ENCODE measurements at places on chromosomes 16 and 17.
A peak's percentile ranks its signal among the peaks of the same experiment; 100 is the strongest.

- DNase-seq: no peak
These were observed 12.4 kb upstream of the SUPT4H1 start for GRCh38 chr17:58364270-58364942.

GRCh38 chr17:36591434-36592315, at the start of gene DHRS11:
Gene DHRS11 (plus strand): TSS chr17:36591879. CDS start chr17:36592010, 131 bp downstream.
- peak; percentile 67 for DNase-seq

- DNase-seq: no peak
These were observed 5.1 kb downstream of the FANCA start for GRCh38 chr16:89811321-89811720.

- DNase-seq: no peak
These were observed 3.7 kb upstream of the CDK3 start for GRCh38 chr17:75996665-75997590.

GRCh38 chr16:66205287-66206231, 160.9 kb upstream of the CDH5 start:
- DNase-seq: no peak

DNA sequence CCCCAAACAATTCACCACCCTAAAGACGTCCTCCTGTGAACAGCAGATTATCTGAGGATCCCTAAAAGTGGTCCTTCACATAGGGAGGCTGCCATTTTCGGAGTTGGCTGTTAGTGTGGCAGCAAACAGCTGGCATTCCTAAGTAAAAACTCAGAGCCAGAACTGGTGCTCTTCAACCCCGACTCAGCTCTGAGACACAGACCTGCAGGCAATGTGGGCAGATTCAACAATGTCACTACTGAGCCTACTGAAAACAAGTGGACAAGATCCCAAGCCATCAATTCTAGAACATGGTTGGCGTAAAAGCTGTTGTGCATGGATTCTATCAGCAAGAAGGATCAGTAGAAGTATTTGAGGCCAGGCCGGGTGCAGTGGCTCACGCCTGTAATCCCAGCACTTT, 247.2 kb downstream of the NTN1 start:
- no peak for DNase-seq

- no peak for DNase-seq
These were observed 8.7 kb downstream of the TMEM204 start for GRCh38 chr16:1542166-1542500.

DNA sequence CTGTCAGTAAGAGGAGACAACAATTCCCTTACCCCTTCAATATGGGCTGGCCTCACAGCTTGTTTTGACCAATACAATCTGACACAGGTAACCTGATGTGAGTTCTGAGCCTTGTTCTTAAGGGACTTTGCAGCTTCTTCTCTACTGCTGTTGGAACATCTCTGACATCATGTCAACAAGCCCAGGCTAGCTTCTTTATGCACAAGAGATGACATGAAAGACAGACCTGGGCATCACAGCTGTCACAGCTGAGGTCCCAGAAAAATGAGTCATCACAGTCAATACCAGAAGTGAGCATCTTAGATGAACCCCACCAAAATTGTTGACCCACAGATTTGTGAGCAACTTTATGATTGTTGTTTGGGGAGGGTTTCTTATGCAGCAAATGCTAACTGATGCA, 431.7 kb upstream of the PSMD7 start:
- no peak for DNase-seq

- no peak for DNase-seq
These were observed 6.1 kb upstream of the EFTUD2 start for GRCh38 chr17:44905006-44906000.

DNA sequence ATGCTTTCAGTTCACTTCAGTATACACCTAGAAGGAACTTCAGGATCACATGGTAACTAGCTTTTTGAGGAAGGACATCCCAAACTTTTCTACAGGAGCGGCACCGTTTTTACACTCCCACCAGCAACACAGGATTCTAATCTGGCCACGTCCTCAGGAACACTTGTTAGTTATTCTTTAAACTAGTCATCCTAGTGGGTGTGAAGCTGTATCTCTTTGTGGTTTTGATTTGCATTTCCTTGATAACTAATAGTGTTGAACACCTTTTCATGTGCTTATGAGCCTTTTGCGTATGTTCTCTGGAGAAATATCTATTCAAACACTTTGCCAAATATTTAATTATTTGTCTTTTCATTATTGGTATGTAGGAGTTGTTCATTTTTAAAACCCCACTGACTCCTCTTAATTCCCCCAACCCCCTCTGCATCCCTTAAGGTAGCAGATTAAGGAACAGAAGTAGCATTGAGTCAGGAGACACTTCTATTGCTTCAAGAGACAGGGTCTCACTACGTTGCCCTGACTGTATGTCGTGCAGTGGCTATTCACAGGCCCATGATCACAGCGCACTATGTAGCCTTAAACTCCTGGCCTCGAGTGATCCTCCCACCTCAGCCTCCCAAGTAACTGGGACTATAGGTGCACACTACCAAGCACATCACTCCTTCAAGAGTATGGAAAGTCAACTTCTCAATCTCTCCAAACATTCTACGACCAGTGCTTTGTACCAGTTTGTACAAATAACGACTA, 25.4 kb downstream of the YWHAE start:
- DNase-seq: no peak

- DNase-seq: no peak
These were observed 121.8 kb downstream of the IRX3 start for GRCh38 chr16:54164789-54165173.

GRCh38 chr16:22887445-22887844, 73.5 kb downstream of the HS3ST2 start:
- no peak for DNase-seq

- DNase-seq: no peak
These were observed 671 bp upstream of the CD300C start for GRCh38 chr17:74546586-74546985.

GRCh38 chr16:26889740-26890139, 177.0 kb upstream of the C16orf82 start:
- no peak for DNase-seq

- no peak for DNase-seq
These were observed 45.0 kb upstream of the SMURF2 start for GRCh38 chr17:64707050-64707591.

- no peak for DNase-seq
These were observed 31.4 kb upstream of the SPNS2 start for GRCh38 chr17:4467287-4467686.

DNA sequence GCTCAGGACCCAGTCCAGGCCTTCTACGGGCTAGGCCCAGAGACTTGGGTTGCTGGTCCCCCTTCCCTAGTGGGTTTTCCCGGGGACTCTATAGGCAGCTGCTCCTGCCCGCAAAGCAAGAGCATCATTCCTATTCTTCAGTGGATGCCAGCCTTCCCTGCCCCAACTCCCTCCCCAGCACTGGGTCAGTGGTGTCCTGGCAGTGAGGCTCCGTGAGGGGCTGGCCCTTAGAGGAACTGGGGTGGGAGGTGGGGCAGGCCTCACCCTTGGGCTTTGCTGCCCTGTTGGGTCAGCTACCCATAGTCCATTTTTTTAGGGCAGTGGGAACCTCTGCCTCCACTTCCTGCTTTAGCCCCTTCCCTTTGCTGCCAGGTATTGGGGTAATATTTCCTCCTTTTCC, 7.9 kb upstream of the PLEKHG4 start:
- DNase-seq: no peak

GRCh38 chr17:15341385-15341849, at the start of gene TEKT3:
Gene TEKT3 (minus strand): TSS chr17:15341597. CDS start chr17:15331585, 10,012 bp downstream.
- no peak for DNase-seq

- DNase-seq: no peak
These were observed 128.3 kb downstream of the NLK start for GRCh38 chr17:28170771-28171170.

DNA sequence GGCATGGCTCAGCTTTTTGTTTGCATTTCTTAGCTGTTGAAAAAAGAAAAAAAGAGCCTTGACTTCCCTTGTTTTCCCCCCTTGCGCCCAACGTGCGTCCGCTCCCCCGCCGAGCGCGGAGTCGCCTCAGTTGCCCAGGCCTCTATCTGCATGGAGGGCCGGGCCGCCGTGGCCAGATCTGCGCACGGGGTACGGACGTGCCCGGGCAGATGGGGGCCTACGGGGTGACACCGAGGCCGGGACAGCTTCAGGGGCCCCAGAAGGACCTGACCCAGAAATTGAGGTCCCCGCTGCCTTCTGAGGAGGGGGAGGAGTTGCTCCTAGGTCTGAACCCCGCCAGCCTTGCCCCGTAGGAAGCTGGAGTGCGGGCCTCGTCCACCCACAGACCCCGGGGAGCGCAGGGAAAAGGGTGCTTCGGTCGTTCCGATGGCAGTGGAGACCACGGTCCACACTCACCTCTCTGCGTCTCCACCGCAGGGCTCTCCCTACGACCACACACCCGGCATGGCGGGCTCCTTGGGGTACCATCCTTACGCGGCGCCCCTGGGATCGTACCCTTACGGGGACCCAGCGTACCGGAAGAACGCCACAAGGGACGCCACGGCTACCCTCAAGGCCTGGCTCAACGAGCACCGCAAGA, 1.5 kb downstream of the IRX5 start:
- no peak for DNase-seq
